ENCODE measurements at places on chromosomes 7 and 10.

- H3K27ac ChIP-seq: peak overlapping the region; percentile 94
- peak overlapping the region; percentile 32 for H3K4me3 ChIP-seq
- peaks cover 94% of the 10 kb centered on the region for H3K4me1 ChIP-seq
These were observed 169.5 kb upstream of the KLF14 start for GRCh38 chr7:130903358-130903974.

DNA sequence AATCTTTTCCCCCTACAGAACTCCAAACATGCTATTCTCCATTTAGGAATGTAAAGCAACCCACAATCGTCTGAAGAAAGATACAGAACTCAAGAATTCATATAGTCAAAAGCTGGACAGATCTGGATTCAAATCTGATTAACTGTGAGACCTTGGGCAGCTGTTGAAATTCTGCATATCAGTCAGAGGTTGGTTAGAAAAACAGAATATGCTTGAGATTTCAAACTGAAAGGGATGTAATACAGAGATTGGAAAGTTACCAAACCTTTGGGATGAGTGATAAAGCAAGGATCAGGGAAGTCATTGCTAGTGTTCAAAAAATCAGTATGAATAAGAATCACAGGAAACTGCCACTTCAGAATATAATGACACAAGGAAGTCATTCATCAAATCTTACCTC lies 406.6 kb downstream of the HTR7 start:
- no peak overlapping the region for H3K27ac ChIP-seq
- no peaks in the 10 kb centered on the region for H3K4me1 ChIP-seq
- no peak overlapping the region for H3K4me3 ChIP-seq
- H3K27me3 ChIP-seq: peaks cover under 1% of the 10 kb centered on the region

- peaks cover 79% of the 10 kb centered on the region for H3K4me1 ChIP-seq
- DNase-seq: no peak
- H3K27me3 ChIP-seq: no peaks in the 10 kb centered on the region
These were observed 346.8 kb upstream of the AOAH start for GRCh38 chr7:37071124-37071523.

DNA sequence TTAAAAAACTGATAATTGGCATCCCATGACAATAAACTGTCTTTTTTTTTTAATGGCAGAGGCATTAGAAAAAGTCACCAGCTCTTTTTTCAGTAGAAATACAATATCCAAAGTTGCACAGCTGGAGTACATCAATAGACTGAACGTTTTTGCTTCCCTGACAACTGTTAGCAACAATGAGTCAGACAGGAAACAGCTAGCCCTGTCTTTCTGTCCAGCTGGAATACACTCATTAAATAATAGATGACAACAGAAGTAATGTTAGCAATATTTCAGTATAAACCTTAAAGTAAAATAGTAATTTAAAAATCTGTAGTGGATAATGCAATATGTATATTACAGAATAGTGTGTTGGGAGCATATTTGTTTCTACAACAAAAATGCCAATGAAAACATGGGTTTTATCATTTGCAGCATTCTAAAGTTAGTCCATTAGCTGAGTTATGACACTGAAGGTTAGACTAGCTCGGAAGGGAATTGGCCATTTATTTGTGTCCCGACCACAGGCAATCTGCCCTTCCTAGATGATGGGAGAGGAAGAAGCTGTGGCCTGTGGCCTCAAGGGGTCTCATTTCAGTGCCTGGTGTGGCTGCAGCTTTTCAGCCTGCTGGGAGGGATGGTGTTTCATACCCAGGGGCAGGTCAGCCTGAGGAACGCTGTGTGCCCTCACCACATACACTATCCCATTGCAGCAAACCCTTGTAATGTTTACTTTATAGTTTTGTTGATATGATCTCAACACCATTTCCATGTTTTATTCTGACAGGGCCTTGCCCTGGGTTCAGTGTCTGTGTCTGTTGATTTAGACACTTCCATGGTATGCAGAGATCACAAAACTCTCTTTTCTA lies 173.3 kb downstream of the SLC16A9 start:
- H3K4me3 ChIP-seq: no peak overlapping the region
- no peak for DNase-seq
- H3K36me3 ChIP-seq: no peaks in the 10 kb centered on the region
- no peak overlapping the region for H3K27ac ChIP-seq
- H3K27me3 ChIP-seq: peaks cover 2% of the 10 kb centered on the region

DNA sequence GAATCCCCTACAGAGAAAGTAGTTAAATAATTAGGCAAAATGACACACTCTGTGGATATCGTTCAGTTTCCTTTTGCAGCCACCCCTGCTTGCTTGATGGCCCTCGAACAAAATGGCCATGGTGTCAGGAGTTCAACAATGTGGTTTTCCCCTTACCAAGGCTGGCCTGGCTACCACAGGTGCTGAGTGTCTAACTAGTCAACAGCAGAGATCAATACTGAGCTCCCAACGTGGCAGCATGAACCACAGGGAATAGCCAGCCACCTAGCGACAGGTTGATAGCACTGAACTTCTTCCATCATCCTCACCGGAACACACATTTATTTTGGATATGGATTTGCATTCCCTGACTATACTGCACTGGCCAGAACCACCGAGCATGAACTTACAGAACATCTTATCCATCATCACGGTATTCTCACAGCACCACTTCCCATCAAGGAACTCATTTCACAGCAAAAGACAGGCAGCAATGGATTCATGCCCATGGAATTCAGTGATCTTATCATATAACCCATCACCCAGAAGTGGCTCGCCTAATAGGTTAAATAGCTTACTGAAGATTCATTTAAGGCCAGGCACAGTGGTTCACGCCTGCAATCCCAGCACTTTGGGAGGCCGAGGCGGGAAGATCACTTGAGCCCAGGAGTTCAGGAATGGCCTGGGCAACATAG lies 6.3 kb downstream of the C10orf67 start:
- H3K4me3 ChIP-seq: no peak overlapping the region
- H3K27me3 ChIP-seq: no peaks in the 10 kb centered on the region
- DNase-seq: no peak
- peaks cover 84% of the 10 kb centered on the region for H3K4me1 ChIP-seq
- H3K27ac ChIP-seq: peak overlapping the region; percentile 70

DNA sequence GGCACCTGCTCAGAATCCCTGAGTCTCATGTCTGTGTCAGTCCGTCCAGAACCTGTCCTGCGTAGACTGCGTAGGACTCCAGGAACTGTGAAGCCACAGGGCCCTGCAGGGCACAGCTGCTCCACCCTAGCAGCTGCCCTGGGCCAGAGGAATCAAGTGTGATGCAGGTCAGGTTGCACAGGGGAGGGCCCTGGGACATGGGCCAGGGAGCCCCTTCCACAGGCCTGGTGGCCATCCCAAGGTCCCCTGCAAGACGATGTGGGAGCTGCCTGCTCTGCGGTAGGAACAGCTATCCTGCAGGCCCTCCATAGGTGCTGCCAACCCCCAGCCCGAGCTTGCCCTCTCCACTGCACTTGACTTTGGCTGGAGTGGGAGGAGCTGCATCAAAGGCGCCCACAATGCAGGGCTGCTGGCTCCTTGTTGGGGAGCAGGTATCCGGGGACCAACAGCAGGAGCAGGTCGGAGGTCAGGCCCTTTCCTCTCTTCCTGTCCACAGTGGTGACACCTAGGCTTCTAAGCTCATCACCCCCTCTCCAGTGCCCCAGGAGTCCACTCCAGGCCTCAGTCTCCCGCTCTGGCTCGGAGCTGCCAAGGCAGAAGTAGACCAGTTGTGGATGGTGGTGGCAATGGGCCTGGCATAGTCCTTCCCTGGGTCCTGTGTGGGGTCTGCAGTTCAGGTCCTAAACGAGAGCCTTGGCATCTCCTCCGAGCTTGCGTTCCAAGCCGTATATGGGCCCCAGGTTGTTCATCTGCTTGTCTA lies 149.1 kb downstream of the MAPK8 start:
- H3K27ac ChIP-seq: no peak overlapping the region
- peak; percentile 20 for DNase-seq
- no peaks in the 10 kb centered on the region for H3K4me1 ChIP-seq
- H3K4me3 ChIP-seq: no peak overlapping the region

DNA sequence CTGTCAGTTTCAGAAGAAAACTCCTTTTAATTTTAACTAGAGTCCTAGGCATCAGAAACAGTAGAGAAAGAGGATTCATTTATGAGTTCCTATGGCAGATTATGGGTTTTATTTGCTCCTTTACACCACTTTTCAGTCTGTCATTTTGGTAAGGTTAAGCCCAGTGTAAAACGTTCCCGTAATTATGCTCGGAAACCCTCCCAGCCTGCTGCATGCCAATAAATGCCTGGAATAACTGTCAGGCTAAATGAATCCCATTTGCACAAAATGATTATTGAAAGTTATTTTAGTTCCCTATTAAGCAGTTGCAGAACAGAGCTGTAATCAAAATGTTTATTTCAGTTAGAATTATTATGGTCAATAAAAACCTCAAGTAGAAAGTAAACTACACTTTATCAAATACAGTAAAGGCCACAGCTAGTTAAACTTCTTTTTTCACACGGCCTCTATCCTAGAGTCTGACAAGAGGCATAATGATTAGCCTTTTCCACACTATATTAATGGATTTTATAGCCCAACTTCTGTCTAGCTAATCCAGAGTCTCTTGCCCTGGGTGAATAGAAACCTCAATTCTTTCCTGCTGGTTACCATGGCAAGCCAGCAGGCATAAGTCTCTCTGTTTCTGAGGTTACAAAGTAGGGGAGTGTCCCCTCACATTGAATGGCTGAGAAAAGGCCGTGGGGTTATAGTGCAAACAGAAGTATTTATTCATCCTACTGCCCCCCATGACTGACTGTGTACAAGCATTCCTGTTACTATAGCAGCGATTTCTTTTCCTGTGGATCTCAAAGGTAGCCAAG lies 80.8 kb upstream of the NPVF start:
- no peak overlapping the region for H3K27ac ChIP-seq
- H3K36me3 ChIP-seq: no peaks in the 10 kb centered on the region
- no peaks in the 10 kb centered on the region for H3K4me1 ChIP-seq
- DNase-seq: no peak
